Esophagus squamous epithelium (tissue), 5 donors: ENCODE measurements at places on chromosomes 5 and 9.

DNA sequence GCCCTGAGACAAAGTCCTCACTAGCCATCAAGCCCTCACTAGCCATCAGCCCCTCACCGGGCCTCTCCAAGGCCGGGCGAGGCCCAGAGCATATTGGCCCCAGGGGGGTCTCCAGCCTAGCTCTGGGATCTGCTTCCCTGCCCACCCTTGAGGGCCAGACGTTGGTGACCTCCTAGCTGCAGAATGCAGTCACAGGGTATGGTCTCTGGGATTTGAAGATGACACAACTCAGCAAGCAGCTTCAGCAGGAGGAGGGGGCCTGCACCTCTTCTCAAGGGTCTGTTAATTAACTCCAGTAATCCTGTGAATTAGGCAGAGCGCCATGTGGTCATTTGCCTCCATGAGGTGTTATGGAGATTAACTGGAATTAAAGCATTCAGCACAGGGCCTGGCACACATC, 116.9 kb upstream of the SPOCK1 start:
- DNase-seq, result no peak

DNA sequence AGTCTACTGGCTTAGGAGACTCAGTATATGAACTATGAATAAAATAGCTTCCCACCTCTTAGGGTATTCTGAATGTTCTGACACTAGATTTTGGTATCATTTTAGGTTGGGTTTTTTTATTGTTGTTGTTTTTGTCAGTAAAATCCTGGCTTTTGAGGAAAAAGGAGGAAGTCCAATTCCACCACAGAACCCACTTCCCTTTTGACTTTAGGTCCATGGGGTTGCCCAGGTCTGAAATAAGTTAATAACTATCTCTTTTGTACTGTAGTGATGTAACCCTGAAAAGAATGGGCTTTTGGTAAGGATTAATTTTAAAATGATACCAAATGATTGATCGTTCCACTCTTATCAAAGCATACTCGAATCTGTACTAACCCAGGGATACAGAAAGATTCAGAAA, 29.1 kb upstream of the IL12B start:
- no peak for DNase-seq

- DNase-seq, result no peak
Measured at GRCh38 chr5:10372726-10373709, 19.5 kb downstream of the MARCHF6 start.

DNA sequence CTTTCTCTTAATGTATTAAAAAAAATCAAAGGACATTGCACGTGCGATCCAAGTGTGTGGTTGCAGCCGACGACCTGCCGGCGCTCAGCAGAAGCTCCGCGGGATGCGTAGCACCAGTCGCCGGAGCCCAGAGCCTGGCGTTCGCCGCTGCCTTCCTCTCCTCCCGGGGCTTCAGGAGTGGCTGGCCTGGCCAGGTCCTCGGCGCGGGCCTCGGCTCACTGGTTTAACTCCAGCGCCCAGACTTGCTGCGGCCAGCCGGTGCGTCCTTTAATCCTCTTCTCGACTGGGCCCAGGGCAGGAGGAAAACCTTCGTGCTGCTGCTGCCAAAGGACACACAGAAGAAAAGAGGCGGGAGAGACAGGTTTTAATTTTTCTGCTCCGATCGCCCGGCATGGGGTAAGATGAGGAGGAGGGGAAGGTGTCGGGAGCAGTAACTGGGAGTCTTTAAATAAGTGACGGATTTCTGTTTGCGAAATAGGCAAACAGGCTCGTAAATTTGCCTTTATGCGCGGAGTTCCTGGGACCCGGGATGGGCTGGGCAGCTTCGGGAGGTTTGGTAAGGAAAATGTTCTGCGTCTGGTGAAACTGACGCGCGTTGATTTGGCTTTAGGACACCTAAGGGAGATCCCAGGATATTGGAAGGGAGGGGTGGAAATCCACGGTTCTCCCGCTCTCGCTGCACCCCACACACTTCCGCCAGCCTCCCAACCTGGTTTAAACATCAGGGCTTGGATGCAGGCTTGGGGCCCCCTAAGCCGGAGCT, 2.3 kb downstream of the HAND1 start:
- no peak for DNase-seq

DNA sequence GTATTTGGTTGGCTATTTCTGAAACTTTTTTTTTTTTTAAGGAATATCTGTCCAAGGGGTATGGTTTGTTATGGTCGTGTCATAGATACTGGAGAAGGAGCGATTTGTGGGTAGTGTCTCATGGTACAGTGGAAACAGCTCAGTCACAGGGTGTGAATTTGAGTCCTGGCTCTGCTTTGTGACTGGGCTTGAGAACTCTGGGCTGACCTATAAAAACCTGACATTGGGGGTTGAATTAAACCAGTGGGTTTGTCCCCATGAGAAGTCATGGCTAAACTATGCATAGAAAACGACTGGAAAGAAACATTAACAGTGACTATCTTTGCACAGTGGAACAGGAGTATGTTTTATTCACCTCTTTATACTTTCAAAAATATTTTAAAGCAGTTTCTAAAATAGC, 54.7 kb downstream of the MACROH2A1 start:
- no peak for DNase-seq

- no peak for DNase-seq
Measured at GRCh38 chr9:96163161-96163560, 138.8 kb downstream of the HSD17B3 start.

DNA sequence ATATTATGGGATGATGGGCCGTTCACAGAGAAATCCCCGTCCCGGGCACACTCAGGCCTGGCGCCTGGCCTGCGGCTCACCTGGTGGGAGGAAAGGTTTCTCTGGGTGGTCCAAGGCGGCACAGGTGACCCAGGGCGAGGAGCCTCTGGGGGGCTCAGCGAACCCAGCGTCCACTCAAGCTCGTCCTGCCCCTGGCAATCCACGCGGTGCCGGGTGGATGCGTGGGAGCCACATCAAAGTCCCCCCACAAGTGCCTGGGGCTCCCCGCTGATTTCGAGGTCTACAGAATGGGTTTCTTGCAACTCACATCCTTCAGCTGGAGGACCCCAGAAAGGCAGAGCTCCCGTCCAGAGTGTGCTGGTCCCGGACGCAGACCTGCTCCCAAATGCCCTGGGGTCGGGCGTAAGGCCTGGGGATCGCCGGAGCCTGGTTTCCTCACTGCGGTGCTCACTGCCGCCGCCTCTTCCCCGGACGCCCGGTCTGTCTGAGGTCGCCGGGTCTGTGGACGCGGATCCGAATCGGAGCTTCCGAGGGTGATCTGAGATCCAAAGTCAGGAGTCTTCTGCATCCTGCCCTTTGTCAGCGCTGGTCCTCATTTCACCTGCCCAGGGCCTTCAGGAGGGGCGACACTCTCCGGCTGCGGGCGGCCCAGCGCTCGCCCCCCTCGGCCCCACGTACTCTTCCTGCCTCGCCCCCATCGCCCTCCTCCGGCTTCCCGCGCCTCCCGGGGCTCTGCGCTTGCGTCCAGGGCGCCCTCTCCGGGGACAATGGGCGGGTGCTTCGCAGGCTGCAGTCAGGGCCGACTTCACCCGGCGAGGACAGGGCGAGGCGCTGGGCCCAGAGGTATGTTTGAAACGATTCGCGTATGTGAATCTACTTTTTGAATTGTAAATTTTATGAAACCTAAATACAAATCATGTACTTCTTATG, 20.0 kb upstream of the RUFY1 start:
- DNase-seq, result no peak

GRCh38 chr9:135770203-135770535, 68.2 kb downstream of the KCNT1 start:
- no peak for DNase-seq

GRCh38 chr5:120466341-120467006, 2.4 kb downstream of the PRR16 start:
- DNase-seq, result no peak

GRCh38 chr9:119836036-119836435, 466.8 kb upstream of the BRINP1 start:
- no peak for DNase-seq

DNA sequence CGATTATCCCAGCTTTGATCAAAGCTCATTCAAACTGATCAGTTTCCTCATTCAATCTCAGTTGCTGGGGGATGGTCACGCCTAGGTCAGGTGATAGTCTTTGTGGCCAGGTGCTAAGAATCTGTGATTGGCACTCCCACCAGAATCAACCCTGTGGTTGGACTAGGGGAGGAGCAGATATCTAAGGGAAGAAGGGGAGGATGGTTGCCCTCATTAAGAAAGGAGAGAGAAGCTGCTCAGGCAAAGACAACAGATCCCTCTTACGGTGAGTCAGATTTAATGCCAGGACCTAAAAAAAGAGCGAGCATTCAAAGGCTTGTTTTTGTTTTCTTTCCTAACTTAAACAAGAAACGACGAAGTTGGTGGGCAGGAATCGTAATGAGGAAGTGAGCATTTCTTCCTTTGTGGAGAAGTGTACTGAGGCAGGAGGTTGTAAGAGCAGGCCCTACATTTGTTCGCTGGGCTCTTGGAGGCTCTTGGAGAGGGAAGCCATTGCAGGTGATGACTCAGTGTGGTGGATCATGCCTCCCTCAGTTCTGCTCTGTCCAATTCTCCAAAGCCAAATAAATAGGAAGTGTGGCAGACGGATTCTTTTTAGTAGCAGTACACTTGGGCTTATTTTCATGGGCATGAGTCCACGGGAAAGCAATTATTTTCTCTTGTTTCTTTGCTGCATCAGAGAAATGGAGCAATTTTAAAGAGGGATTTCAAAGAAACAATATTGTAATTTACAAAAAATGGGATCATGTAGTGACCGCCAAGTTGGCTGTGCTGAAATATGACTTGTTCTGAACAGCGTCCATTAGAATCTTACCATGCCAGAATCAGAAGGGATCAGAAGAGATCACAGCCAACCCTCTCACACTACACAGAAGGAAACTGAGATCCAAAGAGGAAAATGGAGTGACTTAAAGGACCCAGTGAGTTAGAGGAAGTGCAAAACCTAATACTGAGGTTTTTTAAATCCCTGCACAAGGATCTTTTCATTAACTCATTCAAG, 18.7 kb upstream of the TGFBR1 start:
- no peak for DNase-seq

- no peak for DNase-seq
Measured at GRCh38 chr9:71465392-71465791, 302.9 kb downstream of the CEMIP2 start.

DNA sequence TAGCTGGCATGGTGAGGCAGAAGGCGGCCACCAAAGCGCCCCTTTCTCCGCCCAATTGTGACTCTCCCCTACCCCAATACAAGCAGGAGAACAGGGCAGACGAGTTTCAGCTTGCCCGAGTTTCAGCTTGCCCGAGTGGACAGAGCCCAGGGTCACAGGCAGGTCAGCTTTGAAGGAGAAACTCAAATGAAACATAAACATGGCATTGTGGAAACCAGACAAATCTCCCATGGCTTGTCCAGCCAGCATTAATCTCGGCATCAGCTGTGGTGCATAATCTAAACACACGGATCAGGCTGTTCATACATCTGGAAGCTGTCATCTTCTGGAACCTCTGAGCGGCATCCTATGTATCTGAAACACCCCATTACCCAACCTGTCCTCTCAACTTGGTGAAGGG, 16.9 kb downstream of the PTCH1 start:
- no peak for DNase-seq

- no peak for DNase-seq
Measured at GRCh38 chr9:95587021-95587964, 70.5 kb upstream of the PTCH1 start.
